ENCODE measurements at places on chromosomes 12 and 14.
A peak's percentile ranks its signal among the peaks of the same experiment; 100 is the strongest.

GRCh38 chr14:84162633-84163032 lies 1367.3 kb upstream of the FLRT2 start:
- no peak for DNase-seq

- no peak for DNase-seq
These were observed 43.9 kb upstream of the ASPG start for GRCh38 chr14:104041430-104042104.

DNA sequence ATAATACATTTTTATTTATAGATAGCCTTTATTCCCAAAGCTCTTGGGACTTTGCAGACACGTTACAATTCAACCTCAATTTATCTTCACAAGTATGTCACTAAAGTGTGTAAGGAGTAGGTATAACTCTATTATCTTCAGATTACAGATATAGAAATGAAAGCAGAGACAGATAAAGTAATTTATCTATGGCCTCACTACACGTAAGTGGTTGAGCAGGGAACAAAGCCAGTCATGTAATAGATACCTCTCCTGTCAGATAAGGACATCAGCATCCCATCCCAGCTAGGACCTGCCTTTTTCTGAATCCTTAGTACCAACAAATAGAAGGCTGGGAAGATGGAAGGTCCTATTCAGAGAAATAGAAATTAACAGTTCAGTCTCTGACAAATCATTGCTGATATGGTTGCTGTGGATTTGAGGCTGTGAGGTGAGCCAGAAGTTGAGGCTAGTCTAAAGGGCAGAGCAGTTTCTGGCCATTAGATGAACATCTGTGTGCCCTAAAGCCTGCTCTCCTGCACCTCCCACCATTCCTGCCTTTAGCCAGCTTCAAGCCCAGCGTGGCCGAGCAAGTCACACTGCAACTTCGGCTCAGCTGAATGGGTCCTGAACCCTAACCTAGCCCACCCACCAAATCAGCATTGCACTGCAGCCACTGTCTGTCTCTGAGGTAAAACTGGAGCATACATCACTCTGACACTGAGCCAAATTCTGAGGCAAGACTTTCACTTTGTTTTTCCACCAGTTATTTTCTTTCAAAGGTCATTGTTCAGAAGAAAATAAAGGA lies 71.1 kb upstream of the PLEKHA5 start:
- no peak for DNase-seq

DNA sequence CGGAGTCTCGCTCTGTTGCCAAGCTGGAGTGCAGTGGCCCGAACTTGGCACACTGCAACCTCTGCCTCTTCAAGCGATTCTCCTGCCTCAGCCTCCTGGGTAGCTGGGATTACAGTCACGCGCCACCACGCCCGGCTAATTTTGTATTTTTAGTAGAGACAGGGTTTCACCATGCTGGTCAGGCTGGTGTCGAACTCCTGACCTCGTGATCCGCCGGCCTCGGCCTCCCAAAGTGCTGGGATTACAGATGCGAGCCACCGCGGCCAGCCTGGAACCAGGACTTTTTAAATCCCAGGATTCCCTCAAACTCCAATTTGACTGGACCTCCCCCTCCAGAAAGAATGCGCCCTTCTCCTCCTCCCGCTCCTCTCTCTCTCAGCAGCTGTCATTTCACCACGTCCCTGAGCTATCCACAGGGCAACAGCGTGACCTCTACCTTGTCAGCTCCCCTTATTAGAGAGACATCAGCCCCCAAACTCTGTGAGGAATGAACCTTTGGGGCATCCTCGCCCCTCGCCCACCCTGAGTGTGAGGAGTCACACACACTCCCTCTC lies 2.0 kb downstream of the ESYT1 start:
- no peak for DNase-seq

DNA sequence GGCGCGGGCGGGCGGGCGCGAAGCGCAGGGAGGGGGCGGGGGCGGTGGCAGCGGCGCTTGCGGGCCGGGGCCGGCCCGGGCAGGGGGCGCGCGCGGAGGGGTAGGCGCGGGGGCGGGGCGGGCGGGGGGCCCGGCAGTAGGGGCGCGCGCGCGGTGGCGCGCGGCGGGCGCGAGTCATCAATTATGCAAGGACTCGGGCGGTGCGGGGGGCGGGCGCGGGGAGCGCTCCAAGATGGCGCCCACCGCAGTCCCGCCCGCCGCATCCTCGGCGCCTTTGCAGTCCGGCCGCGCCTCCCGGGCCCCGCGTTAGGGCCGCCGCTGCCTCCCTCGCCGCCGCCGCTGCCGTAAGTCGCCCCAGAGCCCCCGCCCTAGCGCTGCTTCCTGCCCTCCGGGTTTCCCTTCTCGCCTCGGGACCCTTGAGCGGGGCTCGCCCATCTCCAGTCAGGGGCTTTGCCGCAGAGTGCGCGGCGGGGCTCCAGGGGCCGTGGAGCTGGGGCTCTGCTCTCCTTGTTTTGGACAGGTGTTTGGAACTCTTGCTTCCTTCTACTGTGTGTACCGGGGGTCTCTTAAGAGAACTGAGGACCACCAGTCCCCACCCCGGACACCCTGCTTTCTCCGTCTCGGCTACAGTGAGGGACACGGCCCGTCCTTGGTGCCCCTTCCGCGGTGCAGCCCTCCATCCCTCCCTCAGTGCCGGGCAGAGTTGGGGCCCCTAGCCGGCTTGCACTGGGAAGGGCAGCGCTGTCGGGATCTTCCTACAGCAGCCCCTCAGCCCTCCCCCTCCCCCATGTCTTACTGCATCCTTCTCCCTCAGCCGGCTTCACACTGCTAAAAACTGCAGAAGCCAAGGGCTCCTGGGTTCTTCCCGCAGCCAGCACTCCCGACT lies at the start of gene SCN8A:
TSS of gene SCN8A (plus strand) at position 218 of the 886 bp plus-strand sequence. CDS start 71,585 bp downstream, outside the sequence.
- DNase-seq: peak; percentile 21

GRCh38 chr12:32089586-32089985 lies 17.1 kb upstream of the BICD1 start:
- DNase-seq: no peak
